ENCODE measurements at places on chromosomes 13 and 19.

DNA sequence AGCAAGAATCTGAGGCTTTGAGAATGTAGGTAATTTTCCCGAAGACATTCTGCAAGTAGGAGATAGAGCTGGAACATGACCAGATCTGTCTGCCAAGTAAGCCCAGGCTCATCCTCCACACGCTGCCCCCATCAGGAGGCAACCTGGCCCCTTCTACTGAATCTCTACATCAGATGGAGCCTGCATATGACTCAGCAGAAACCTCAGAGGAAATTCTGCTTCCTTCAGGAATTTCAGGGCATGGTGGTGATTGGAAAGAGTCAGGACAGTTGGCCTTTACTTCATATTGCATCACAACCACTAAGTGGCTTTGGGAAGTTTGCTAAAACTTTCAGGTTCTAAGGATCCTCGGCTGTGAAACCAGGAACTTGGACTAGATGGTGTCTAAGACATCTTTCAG lies 85.2 kb downstream of the LRRC63 start:
- peak; percentile 47 for DNase-seq

GRCh38 chr13:113811081-113811928 lies 52.3 kb downstream of the TMEM255B start:
- no peak for DNase-seq

DNA sequence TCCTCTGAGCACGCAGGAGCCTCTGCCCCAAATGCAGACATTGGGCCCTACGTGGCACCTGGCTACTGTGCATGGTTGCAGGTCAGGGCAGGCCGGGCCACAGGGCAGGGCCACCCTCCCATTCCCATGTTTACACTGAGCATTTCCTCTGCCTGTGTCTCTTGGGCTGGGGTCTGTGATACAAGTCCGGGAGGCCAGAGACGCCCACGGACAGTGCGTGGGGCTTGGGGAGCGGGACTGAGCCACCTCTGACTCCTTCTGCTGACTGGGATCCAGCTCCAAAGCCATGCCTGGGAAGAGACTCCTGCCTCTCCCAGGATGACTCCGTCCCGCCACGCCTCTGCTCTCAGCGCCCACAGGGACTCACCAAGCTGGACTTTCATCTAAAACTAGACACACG lies 18.8 kb downstream of the GAS6 start:
- no peak for DNase-seq

DNA sequence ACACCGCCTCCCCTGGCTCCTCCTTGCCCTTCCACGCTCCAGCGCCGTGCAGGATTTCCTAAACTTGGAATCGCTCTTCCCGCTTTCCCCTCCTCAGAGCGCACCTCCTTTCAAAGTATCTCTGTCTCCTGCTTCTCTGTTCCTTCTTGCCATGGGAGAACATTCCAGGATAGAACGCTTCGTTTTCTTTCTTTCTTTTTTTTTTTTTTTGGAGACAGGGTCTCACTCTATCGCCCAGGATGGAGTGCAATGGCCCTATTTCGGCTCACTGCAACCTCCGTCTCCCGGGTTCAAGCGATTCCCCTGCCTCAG lies 574 bp upstream of the XPO4 start:
- no peak for DNase-seq

DNA sequence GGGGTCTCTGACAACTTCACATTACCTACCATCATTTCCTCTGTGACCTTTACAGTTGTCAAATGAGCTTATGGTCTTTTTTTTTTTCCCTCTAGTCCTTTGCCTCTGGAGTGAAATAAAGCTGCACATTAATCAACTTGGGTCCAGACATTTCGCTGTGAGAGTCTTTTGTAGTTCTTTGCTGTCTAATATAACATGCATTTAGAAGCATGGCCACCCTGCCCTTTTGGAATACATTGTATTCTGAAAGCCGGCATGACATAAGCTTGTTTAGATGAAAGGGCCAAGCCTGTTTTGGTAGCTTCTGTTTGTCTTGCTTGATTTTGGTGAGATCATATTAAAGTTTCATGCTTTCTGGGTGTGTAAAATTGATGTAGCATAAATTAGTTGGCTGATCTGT lies 509.8 kb downstream of the DIAPH3 start:
- DNase-seq: no peak

GRCh38 chr13:27659145-27659865 lies 37.6 kb downstream of the POLR1D start:
- DNase-seq: no peak

DNA sequence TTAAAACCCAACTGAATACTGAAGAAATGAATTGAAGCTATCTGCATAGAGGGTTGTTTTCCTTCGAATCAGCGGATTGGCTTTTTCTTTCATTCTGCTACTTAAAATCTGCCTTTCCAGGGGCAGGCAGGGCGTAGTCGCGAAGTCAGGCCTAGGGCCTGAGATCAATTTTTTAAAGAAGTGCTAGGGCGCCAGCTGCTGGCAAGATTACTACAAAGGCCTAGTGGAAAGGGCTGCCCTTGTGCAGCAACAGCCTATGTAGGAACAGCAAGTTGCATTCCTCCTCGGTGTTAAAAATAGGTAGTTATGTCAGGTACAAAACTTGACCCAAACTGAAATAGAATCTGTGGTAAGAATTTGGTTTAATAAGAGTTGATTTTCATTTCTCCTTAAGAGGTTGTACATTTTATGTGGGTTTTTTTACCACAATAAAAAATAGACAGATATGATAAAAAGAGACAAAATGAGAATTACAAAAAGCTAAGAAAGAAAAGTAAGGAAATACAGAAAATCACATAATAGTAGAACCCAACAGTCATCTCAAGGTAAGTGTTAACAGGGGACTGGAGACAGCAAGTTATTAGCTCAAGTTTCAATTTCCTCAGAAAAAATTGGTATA lies 9.5 kb upstream of the URAD start:
- peak; percentile 43 for DNase-seq

GRCh38 chr13:30367296-30367695 lies 55.0 kb upstream of the UBE2L5 start:
- no peak for DNase-seq

- no peak for DNase-seq
Measured at GRCh38 chr13:45295536-45295935, 45.4 kb downstream of the TPT1 start.

GRCh38 chr13:66349966-66350365 lies 880.2 kb downstream of the PCDH9 start:
- no peak for DNase-seq

DNA sequence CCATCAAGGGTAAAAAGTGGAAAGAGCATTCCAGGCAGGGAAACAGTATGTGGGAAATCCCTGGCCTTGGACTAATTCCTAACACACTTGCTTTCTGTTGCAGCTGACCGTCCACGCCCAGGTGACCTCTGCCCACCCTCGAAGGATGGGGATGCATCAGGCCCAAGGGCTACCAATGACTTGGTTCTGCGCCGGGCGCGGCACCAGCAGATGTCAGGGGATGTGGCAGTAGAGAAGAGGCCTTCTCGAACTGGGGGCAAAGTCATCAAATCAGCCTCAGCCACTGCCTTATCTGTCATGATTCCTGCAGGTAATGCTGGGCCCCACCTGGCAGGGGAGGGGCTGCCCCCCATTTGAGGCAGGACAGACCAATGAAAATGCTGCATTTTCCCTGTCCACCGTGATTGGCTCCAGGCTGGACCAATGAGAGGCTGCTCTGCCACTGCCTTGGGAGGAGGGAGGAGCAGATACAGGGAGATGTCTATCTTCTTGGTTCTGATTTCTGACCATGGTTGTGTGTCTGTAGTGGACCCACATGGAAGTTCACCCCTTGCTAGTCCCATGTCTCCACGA lies 12.6 kb downstream of the DNASE2 start:
- DNase-seq: peak; percentile 16

Data from inflammatory macrophage treated with lipopolysaccharide for 4 hours (primary cell).